SJCRH30 (cell line): ENCODE measurements at places on chromosomes 12 and 14. TPM values are rescaled to one million over a fixed set of nuclear protein-coding genes. Genes with fewer than 3 reads are reported as not detected.

Gene AJUBA
- 41.1 and 47.3 TPM in 2 replicates for total RNA-seq

Gene ZFHX2
- total RNA-seq = 0.04 and 0.05 TPM in 2 replicates

Gene RSRC2
- 66.3 and 88.0 TPM in 2 replicates for total RNA-seq

DNA sequence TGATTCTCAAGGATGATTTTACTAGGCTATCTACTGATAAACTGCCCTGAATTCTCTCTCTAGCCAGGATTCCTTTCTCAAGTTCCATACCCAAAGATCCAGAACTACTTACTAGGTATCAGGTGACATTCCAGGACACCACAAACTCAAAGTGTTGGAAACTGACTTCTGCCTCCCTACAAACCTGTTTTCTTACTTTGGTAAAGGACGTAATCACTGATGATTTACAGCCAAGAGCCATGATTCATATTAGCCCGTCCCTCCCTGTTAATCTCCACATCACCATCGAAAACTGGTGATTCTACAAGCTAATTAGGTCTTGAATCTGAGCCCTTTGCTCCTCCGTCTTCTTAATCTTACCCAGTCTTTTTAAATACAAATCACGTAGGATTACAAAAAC lies 1.0 kb upstream of the ATG14 start:
- H3K4me3 ChIP-seq = peak overlapping the region; percentile 98; the same call in 1 of the 2 replicates
- H3K27me3 ChIP-seq = no peaks in the 10 kb centered on the region
- no peak overlapping the region for H3K27ac ChIP-seq
- DNase-seq = no peak
- no peaks in the 10 kb centered on the region for H3K36me3 ChIP-seq
- H3K4me1 ChIP-seq = peaks cover 6% of the 10 kb centered on the region

Gene CD163
- total RNA-seq = not detected in 2 replicates

Gene KLHL33
- total RNA-seq = not detected in 2 replicates

- H3K27me3 ChIP-seq = no peaks in the 10 kb centered on the region
- no peaks in the 10 kb centered on the region for H3K4me1 ChIP-seq
- DNase-seq = no peak
- H3K36me3 ChIP-seq = no peaks in the 10 kb centered on the region
Observed at GRCh38 chr14:29566194-29566593, 361.5 kb downstream of the PRKD1 start.

GRCh38 chr12:95083938-95084337 lies 10.5 kb upstream of the NR2C1 start:
- no peaks in the 10 kb centered on the region for H3K36me3 ChIP-seq
- peak overlapping the region; percentile 45 for H3K27ac ChIP-seq
- peaks cover 16% of the 10 kb centered on the region for H3K4me1 ChIP-seq
- peak; percentile 78 for DNase-seq
- H3K4me3 ChIP-seq = no peak overlapping the region
- H3K27me3 ChIP-seq = no peaks in the 10 kb centered on the region

DNA sequence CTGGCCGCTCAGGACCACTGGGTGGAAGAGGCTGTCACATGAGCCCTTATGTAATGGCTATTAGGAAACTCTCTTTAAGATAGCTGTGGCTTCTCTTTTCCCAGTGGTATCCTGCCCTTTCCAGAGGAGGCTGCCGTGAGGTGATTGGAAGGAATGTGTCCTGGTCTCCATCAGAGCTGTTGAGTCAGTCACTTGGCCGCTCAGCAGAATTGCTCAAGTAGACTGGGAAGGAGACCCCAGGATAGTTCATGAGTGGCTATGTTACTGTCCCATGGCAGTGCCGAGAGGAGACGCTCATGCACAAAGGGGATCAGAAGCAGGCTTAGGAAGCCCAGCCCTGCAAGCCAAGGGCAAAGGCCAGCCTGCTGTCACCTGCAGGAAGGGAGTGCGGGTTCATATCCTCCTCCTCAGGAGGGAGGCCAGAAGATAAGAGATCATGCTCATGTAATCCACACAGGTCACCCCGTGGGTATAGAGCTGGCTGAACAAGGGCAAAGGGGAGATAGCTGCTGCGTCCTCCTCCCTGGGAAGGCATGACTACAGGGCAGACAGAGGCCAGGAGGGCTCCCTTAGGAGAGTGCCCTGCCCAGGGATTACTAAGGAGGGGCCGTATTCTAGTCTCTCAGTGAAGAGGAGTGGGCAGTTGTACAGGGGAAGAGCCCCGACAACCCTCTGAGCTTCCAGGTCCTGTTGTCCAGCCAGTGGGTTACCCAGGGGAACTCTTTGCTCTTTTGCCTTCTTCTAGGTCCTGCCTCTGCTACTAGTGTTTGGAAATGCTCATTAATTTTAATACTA lies 137.0 kb upstream of the MAX start:
- no peaks in the 10 kb centered on the region for H3K4me1 ChIP-seq
- H3K36me3 ChIP-seq = no peaks in the 10 kb centered on the region
- no peaks in the 10 kb centered on the region for H3K27me3 ChIP-seq

DNA sequence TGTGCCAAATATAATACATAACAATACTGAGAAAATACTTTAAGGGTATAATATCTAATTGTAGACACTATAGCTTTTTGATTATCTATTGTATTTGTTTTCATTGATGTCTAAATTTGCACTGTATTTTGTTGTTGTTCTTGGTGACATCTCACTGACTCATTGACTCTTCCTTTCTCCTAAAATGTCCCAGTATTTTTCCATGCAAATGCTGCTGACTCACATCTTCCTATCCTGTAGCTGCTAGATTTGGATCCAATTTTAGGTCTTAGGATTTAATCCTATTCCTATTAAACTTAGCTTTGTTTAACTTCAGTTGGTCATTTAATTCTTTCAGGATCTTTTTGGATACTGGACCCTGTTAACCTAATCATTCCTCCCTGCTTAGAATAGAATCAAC lies 148.5 kb downstream of the TMTC2 start:
- no peak overlapping the region for H3K4me3 ChIP-seq
- no peaks in the 10 kb centered on the region for H3K27me3 ChIP-seq
- H3K27ac ChIP-seq = no peak overlapping the region
- DNase-seq = no peak

- peaks cover 12% of the 10 kb centered on the region; the same call in 1 of the 2 replicates for H3K27me3 ChIP-seq
- H3K4me3 ChIP-seq = no peak overlapping the region
- no peak for DNase-seq
- H3K4me1 ChIP-seq = no peaks in the 10 kb centered on the region
- no peak overlapping the region for H3K27ac ChIP-seq
Observed at GRCh38 chr14:94424371-94424770, 28.2 kb downstream of the SERPINA11 start.

GRCh38 chr12:95529693-95530225 lies 21.5 kb downstream of the USP44 start:
- no peak overlapping the region for H3K4me3 ChIP-seq
- no peaks in the 10 kb centered on the region for H3K27me3 ChIP-seq
- no peak for DNase-seq
- H3K27ac ChIP-seq = no peak overlapping the region

DNA sequence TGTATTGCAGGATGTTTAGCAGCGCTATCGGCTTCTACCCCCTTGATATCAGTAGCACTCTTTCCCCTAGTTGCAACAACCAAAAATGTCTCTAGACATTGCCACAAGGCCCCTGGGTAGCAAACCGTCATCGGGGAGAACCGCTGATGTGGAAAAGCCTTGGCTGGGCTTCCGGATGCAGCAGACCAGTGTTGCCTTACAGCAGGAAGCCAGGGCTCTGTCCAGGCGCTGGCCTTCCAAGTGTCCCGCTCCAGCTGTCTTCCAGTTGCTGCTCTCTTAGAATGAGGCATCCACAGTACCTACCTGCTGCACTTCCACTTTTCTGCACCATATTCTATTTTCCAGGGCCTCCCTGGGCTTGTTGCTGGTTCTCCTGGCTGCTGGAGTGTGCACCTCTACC lies 22.6 kb upstream of the SLC10A1 start:
- no peak overlapping the region for H3K27ac ChIP-seq
- DNase-seq = peak; percentile 62
- H3K27me3 ChIP-seq = no peaks in the 10 kb centered on the region
- no peak overlapping the region for H3K4me3 ChIP-seq
- H3K36me3 ChIP-seq = no peaks in the 10 kb centered on the region
- peaks cover 4% of the 10 kb centered on the region; the same call in 1 of the 2 replicates for H3K4me1 ChIP-seq

GRCh38 chr14:102917469-102918211 lies 4.8 kb upstream of the AMN start:
- H3K4me3 ChIP-seq = no peak overlapping the region
- H3K36me3 ChIP-seq = no peaks in the 10 kb centered on the region

DNA sequence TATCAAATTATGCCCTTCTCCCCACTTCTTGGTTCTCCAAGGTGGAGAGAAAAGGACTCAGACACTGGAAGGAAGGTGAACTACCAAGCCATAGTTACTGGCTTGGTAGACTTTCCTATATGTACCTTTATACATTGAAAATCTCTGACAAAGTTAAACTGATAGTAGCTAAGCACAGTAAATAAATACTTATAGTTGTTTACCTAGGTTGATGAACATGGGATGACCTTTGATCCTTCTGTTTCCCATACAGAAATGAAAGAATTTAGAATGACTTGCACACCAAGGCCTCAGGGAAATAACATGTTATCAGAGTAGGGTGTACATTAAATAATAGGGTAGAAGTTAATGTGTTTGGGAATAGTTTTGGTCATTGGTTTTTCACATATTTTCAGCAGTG lies 6.7 kb downstream of the ARHGAP5 start:
- peaks cover 3% of the 10 kb centered on the region for H3K36me3 ChIP-seq
- peaks cover 16% of the 10 kb centered on the region for H3K4me1 ChIP-seq
- no peak for DNase-seq
- no peak overlapping the region for H3K27ac ChIP-seq

GRCh38 chr12:118271183-118271582 lies 101.5 kb downstream of the TAOK3 start:
- no peak overlapping the region for H3K4me3 ChIP-seq
- no peaks in the 10 kb centered on the region for H3K36me3 ChIP-seq
- no peak overlapping the region for H3K27ac ChIP-seq
- DNase-seq = no peak

Gene IL26
- total RNA-seq = not detected in 2 replicates

DNA sequence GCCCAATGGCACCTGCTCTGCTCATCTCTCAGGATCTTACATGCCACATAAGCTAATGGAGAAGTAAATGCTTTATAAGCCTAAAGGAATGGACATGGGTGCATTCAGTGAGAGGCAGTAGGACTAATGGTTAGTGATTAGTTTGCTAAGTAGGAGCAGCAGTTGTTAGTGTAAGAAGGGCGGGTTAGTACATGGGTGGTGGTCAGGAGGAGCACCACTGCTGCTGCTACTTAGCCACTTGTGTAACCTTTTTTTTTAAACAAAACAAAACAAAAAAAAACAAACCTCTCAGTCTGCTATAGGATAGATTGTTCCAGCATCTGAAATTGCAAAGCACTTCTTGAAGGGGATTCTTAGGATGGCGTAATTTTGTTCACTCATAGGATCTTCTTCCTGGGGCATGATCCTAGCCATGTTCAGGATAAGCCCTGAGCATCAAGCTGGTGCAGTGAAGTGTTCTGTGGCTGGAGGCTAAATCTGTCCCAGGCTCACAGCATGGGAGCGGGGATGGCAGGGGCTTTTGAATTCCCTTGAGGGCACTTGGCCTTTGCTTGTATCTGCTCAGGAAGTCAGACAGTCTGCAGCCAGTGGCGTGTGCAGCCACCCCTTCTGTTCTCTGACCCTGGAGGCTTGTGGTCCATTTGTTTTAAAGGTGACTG lies 63.6 kb downstream of the CHST11 start:
- peaks cover 19% of the 10 kb centered on the region for H3K4me1 ChIP-seq
- no peaks in the 10 kb centered on the region for H3K27me3 ChIP-seq
- no peak overlapping the region for H3K27ac ChIP-seq
- peak; percentile 52 for DNase-seq
- no peaks in the 10 kb centered on the region for H3K36me3 ChIP-seq
- H3K4me3 ChIP-seq = no peak overlapping the region

Gene ZNF385A
- total RNA-seq = 12.7 and 13.2 TPM in 2 replicates
